ENCODE measurements at places on chromosomes 16 and 17. TPM values are rescaled to one million over a fixed set of nuclear protein-coding genes. Genes with fewer than 3 reads are reported as not detected.

DNA sequence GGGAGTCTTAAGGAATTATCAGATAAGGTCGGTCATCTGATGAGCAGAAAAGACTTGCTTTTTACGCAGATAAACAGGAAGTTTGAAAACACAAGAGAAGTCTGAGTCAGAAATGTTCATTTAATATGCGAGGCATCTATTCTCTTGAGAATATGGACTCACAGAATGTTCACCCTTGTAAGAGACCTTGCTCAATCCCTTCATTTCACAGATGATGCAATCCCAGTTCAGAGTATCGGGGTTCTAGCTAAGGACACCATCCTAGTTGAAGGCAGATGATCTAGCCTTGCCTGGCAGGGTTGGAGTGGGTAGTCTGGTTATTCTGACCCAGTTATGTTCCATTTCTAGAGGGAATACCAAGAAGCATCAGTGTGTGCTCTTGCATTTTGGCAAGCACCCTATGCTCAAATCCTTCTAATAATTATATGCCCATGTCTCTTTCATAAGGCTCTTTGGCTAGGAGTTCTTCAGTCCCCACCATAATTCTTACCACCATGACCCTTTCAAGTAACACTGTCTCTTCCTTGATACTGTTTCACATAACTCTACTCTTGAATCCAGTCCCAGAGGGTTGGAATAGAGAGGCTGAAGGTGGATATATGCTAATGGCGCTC lies 42.5 kb downstream of the YPEL2 start:
- no peak overlapping the region for H3K4me3 ChIP-seq
- no peaks in the 10 kb centered on the region for H3K27me3 ChIP-seq
- H3K27ac ChIP-seq: peak overlapping the region; percentile 7
- DNase-seq: no peak

COX6A2 gene
- total RNA-seq: not detected

FBXW10 gene
- not detected for total RNA-seq

MAP2K6 gene
- 53.0 TPM for total RNA-seq

DNA sequence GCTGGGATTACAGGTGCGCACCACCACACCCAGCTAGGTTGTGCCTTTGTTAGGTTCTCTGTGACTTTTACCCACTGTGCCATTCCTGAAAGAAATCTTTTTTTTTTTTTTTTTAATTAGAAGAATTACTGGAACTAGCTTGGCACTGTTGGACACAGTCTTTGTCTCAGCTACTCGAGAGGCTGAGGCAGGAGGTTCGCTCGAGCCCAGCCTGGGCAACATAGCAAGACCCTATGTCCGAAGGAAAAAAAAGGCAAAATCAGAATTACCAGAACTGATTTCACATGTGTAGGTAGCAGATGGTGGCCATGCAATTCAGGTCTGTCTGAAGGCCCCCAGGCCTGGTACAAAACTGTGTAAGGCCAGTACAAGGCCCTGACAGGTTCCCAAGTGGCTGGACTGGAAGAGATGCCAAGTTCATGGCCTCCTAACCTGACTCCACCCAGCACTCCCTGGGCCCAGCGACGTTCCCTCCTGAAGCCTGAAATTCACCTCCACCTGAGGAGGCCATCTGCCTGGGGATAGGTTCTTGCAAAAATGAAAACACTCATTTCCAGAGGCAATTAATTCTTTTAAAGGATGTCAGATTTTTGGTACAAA lies 23.0 kb downstream of the CARHSP1 start:
- no peak for DNase-seq
- H3K4me3 ChIP-seq: no peak overlapping the region
- no peaks in the 10 kb centered on the region for H3K4me1 ChIP-seq
- no peaks in the 10 kb centered on the region for H3K27me3 ChIP-seq
- no peak overlapping the region for H3K27ac ChIP-seq

GRCh38 chr17:78935419-78936323 lies 10.5 kb upstream of the TIMP2 start:
- H3K27ac ChIP-seq: no peak overlapping the region
- H3K4me3 ChIP-seq: no peak overlapping the region
- H3K36me3 ChIP-seq: no peaks in the 10 kb centered on the region
- H3K27me3 ChIP-seq: no peaks in the 10 kb centered on the region

Measured in endodermal cell (in vitro differentiated cells).